ENCODE measurements at places on chromosomes 13 and 19. TPM values are rescaled to one million over a fixed set of nuclear protein-coding genes. Genes with fewer than 3 reads are reported as not detected.

DNA sequence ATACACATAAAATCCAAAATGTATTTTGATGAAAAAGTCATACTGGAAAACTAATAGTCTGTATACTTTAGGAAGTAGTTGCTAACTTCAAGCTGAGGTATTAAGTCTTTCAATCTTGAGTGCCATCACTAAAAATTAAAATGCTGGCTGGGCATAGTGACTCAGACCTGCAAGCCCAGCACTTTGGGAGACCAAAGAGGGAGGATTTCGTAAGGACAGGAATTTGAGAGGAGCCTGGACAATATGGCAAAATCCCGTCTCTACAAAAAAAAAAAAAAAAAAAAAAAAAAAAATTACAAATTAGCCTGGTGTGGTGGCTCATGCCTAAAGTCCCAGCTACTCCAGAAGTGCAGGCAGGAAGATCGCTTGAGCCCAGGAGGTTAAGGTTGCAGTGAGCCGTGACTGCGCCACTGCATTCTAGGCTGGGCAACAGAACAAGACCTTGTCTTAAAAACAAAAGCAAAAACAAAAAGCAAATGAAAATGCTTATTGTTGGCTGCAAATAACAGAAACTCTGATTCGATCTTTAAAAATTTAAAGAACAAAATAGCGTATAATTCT lies 1994.2 kb upstream of the PCDH20 start:
- no peak for DNase-seq

- DNase-seq: no peak
These were observed 16.9 kb downstream of the TGDS start for GRCh38 chr13:94579063-94579462.

GRCh38 chr13:30338952-30339351 lies 31.6 kb upstream of the KATNAL1 start:
- no peak for DNase-seq

- DNase-seq: no peak
These were observed at the start of gene MISP3 for GRCh38 chr19:14072535-14073260. MISP3 (plus strand) TSS chr19:14072786; CDS start chr19:14073310, 524 bp downstream.

DNA sequence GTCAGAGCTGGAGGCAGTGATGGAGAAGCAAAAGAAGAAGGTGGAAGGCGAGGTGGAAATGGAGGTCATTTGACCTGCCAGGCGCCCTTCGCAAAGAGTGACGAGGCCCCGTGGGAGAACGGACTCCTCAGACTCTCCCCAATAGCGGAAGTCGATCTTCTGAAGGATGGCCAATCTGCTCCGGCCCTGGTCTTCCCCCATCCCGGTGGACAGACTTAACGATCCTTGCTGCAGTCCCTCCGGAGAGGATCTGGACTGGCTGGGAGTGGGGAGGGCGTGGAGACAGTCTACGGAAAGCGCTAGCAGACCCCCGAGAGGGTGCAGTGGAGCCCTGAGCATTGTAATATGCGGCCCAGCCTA lies 11.9 kb downstream of the EPS8L1 start:
- DNase-seq: no peak

TMIGD2 gene
- not detected for polyA plus RNA-seq

MEIS3 gene
- 31.4 TPM for polyA plus RNA-seq

CPAMD8 gene
- not detected for polyA plus RNA-seq

All from A549 (cell line).